ENCODE measurements at places on chromosomes 2 and 18.
A peak's percentile ranks its signal among the peaks of the same experiment; 100 is the strongest.

- DNase-seq: peak; percentile 4
Measured at GRCh38 chr2:70513738-70514137, 39.9 kb downstream of the TGFA start.

GRCh38 chr2:140905083-140905781 lies 1225.6 kb downstream of the LRP1B start:
- DNase-seq: no peak

DNA sequence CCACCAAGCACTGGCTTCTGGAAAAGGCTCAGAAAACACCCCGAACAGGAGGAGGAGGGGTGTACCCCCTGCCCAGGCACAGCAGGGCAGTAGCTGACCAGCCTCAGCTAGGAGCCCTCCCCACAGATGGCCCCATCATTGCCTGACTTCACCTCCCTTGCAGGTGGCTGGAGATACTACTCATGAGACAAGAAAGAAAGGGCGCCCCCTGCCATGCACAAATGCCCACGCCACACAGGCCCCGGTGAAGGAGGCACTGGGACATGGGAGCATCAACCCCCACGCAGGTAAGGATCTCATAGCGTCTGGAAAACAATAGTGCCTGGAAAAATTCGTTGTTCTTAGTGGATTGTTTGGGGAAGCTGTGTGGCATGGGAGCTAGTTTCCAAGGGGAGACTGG lies 240.6 kb downstream of the TFCP2L1 start:
- DNase-seq: no peak

GRCh38 chr2:44291281-44292248 lies 16.3 kb downstream of the SLC3A1 start:
- no peak for DNase-seq

GRCh38 chr18:38576349-38576748 lies 1010.8 kb upstream of the CELF4 start:
- no peak for DNase-seq

GRCh38 chr2:23772684-23773083 lies 154.2 kb downstream of the ATAD2B start:
- no peak for DNase-seq

DNA sequence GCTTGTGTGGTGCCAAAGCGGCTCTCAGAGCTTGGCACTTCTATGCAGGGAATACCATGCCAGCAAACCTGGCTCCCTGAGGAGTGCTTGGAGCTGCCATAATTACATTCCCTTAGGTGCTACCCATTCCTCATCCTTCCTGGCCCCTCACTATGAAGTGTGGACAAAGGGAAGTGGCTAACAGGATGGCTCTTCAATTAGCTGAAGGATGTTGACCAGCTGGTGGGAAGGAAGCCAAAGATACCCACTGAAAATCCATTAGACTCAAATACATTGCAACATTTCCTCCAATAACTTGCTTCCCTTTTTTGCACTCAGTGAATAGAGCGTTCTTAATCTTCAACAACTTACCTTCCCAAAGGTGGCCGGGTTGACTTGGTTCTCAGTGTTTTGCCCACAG lies 8.5 kb downstream of the RFX8 start:
- no peak for DNase-seq

DNA sequence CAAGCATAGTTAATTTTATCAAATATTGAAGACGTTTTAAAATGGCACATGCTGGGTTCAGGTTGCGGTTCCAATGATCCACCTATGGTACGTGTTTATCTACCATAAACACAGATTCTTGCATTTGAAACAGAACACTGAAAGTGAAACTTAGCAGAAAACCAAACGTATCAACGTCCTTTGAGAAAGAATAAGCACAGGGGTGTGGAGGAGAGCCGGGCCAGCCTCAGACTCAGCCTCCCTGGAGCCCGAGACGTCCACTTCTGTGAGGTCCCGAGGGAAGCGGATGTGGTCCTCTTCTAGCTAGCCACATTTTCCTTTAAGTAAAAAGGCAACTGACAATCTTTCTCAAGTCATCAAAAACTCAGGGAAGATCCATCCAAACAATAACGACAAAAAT lies 195.9 kb downstream of the RTP5 start:
- no peak for DNase-seq

DNA sequence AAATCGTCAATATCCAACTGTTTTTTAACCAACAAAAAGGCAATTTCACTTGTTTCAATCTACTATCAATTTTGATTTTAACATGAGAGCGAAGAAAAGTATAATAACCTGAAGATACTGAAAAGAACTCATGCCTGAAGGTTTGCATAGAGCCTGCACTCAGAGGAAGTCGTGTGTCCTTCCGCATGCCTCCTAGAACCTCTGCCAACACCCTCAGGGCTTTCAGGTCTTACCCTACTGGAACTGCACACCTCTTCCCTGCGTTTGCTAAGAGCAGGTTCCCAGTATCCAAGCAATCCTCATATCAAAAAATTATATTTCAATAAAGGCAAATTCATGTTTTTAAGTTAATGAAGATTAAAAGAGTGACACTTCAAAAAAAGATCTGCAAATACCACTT lies 74.7 kb downstream of the PIAS2 start:
- no peak for DNase-seq

- no peak for DNase-seq
Measured at GRCh38 chr18:8601277-8602032, 7.8 kb upstream of the RAB12 start.

GRCh38 chr2:222609381-222609780 lies 46.5 kb downstream of the FARSB start:
- no peak for DNase-seq

GRCh38 chr2:165970663-165971062 lies 17.1 kb upstream of the TTC21B start:
- no peak for DNase-seq

DNA sequence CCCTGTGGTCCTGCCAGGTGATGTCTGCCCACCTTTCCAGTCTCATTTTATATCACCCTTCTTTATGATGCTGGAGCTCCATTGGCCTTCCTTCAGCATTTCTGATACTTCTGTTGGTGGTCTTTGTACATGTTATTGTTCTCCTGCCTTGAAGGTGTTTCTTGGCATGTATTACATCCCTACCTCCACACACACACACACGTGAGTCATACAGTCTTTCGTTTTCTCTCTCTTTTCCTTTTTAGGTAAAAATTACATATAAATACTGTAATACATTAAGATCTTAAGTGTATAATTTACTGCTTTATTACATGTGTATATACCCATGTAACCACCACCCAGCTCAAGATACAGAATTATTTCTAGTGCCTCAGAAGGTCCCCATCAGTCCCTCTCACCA lies 10.2 kb upstream of the ADGRF3 start:
- DNase-seq: no peak

- DNase-seq: no peak
Measured at GRCh38 chr2:49379406-49379805, 225.1 kb upstream of the FSHR start.

DNA sequence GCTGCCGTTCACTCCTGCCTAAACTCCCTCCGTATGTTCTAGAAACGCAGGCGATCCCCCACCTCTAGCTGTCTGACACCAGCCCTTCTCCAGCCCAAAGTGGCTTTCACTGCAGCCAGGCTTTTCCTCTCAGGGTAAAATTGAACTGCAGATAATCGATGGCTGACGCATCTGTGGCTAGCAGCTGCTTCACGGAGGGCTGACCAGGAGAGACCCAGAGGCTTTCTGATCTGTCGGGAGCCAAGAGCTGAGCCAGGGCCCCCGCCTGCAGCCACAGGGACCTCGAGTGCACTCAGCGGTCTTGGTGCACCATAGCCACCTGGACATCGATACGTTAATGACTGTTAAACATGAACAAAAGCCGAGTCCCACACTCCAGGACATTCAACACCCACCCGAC lies 107.5 kb downstream of the MBP start:
- no peak for DNase-seq

- no peak for DNase-seq
Measured at GRCh38 chr2:39121523-39122063, 742 bp upstream of the SOS1 start.

- DNase-seq: no peak
Measured at GRCh38 chr2:188207554-188207953, 84.1 kb upstream of the GULP1 start.

Data from skin of body (tissue), 3 donors.